ENCODE measurements at places on chromosomes 4 and X.

DNA sequence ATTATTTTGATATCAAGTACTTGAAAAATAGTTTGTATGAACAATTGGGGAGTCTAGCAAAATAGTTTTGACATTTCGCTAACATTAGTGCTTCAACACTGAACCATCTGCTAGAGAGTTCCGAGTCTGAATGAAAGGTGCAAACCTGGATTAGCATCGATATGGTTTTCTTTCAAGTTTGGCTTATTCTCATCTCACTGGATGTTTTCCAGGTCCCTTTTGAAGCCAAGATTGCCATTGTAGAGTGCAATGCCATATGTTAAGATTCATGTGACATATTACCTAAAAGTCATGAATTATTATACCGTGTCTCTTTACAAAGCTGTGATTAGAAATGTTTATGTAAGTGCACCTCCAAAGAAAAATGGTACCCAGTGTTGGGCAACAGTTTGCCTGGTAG, 36.8 kb upstream of the NAA11 start:
- no peak for DNase-seq

DNA sequence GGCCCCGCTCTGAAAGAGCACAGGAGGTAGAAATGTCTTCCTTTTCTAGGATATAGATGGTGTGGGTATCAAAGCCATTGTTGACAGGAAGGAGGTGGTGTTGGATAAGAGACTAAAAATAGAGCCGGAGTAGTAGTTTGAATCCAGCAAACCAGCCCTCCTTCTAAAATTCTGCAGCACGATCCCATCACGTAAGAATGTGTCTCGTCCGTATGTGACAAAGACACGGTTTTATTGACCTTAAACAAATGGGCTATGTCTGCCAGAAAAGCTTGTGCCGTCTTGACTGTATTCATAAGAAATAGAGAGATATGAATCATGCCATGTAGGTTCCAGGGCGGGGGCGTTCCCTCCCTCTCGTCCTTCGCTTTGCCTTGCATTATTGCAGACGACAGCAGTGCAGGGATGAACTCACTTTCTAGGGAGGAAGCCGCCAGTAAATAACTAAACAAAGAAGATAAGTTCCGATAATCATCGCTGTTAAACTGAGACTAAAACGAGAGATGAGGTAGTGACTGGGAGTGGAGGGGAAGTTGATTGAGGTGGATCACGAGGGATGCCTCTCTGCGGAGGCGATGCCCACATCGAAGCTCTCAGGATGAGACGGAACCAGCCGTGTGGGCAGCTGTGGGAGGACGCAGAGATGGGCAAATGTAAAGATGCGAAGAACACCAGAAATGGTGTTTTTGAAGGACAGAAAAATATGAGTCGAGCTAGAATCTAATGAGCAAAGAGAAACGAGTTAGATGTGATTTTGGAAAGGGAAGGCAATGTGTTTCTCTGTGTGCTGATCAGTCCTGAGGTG, 3.4 kb downstream of the TENM3 start:
- DNase-seq = no peak

- DNase-seq = no peak
Measured at GRCh38 chr4:77360451-77360850, 203.4 kb downstream of the CCNG2 start.

- no peak for DNase-seq
Measured at GRCh38 chr4:113657586-113658233, 103.8 kb downstream of the CAMK2D start.

DNA sequence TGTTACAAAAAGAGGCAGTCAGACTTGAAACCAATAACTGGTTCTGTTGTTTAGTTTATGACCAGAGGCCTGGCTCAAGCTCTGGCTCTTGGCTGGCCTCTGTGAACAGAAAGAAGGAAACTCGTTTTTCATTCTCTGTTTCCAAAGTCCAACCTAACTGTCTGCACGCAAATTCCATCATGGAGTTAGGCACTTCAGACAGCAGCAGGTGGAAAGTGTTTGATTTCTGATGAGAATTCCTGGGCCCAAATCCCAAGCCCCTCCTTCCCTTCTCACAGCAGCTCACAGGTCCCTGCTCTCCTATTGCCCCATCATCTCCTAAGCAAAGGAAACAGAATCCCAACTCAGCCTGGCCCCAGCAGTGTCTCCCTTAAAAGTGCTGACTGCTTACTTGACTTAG, 42.8 kb upstream of the FGF16 start:
- DNase-seq = no peak

GRCh38 chr4:98728433-98728832, 70.0 kb upstream of the TSPAN5 start:
- peak; percentile 12 for DNase-seq

DNA sequence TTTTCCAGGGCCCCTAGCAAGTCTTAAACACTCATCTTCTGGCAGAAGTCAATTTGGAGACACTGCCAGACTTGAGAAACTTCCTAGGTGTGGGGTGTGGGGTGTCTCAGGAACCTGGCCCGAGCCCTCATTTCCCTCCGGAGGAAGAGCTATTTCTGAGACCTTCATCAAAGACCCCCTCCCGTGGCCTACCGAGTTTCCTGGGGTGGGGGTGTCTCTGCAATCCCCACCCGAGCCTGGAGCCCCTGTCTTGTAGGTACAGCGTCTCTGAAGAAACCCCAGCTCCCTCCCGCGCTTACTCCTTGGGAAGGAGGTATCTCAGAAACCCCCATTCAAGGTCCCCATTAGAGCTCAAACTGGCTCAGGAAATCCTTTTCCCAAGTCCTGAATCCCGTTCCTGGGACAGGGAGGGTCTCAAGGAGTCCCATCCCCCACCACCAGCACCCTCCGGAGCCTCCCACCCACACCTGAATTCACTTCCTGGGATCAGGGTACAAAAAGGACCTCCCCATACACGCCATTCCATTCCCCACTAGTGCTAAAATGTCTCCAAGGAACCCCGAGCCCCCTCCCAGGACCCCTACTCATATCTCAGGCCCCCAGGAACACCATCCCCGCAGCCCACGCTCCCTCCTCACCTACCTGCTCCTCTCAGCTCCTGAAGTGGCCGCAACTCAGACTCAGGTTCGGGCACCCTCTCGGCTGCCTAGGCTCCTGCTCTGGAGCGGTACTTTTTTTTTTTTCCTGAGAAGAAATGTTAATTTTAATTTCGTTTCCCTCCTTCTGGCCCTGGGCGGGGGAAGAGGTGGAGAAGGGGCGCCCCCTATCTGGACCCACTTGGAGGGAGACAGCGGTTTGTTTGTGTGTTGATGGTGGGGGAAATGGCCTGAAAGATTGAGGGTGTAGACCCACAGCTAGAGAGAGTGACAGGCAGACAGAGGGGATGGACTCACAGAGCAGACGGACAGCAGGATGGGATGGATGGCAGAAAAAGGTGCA, 1.1 kb downstream of the SLC38A5 start:
- no peak for DNase-seq

Measured in fibroblast of skin of left quadriceps (primary cell).